Right cardiac atrium (tissue), 5 donors: ENCODE measurements at places on chromosomes 13 and 19.

GRCh38 chr13:71863254-71863865, 3.6 kb downstream of the DACH1 start:
- no peak for DNase-seq

GRCh38 chr19:54041969-54042606, 21.6 kb downstream of the VSTM1 start:
- no peak for DNase-seq

GRCh38 chr13:93942016-93942415, 537.5 kb downstream of the DCT start:
- DNase-seq: no peak

- peak; percentile 69 for DNase-seq
Observed at GRCh38 chr19:42270346-42271044, 1.4 kb downstream of the CIC start.

DNA sequence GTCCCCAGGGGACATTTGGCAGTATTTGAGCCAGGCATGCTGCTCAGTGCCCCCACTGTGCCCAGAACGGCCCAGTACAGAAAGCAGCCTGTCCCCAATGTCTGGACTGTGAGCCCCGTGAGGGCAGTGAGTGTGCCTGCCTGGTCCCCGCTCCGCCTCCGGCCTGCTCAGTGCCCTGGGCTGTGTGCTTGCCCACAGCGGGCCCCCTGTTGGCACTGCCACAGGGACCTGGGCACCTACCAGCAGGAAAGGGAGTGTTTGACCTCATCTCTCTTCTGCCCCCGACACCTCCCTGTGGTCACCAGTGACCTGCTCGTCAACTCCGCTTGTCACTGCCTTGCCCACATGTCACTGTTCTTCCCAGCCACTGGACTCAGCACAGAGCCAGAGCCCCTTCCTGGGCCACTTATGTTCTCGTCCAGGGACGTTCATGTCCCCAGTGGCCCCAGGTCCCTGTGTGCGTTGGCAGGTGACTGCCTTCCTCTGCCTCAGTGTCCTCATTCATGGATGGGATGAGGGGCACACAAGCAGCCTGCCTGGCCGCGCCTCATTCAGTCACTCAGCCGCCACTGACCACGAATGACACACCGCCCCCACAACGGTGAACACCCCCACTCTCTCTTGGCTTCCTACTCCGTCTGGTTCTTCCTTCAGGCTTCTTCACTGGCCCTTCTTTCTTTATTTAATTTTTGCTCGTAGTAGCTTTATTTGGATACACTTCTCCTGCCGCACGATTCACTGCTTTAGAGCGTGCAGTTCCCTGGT, 2.8 kb downstream of the FZR1 start:
- no peak for DNase-seq

GRCh38 chr19:29634423-29635130, 28.5 kb downstream of the POP4 start:
- DNase-seq: peak; percentile 68

DNA sequence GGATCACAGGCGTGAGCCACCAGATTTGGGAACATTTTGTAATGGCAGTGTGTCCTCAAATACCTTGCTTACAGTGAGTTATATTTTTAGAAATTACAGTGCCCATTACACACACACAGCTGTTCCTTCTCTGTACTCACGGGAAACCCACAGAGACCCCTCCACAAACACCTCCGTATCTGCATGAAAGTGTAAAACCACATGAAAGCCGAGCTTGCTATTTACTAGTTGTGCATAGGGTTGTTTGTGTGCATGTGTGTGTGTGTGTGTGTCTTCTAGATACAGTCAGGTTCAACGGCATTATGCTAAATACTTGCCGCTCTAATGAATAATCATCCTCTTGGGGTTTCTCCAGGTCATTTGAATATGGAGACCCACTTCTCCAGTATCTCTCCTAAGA, 22.3 kb upstream of the LILRA2 start:
- DNase-seq: no peak

DNA sequence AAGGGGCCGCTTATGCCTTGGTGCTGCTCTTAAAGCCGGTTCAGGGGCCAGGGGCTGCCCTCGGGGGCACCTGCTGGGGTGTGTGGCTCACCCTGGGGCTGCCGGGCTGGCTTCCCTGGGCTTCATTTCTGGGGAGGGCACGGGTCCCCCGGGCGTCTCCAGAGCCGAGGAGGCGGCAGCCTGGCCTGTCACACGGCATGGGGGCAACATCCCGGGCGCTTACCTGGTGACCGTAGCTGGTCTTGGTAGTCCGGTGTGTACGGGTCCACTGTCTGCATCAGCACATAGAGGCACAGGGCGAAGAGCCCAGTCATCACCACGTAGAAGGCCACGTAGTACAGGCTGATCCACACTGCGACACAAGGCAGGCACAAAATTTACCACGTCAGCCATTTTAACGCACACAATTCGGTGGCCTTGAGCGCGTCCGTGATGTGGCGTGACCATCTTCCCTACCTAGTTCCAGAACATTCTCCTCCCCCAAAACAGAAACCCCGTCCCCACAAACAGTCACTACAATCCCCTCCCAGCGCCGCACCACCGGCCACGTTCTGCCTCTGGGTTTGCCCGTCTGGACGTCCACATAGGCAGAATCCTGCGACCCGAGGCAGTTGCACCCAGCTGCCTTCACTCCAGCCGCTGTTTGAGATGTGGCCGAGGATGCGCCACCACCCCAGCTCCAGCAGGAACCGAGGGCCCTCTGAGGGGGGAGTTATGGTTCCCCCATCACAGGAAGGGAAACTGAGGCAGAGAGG, 3.2 kb downstream of the ATP4B start:
- DNase-seq: peak; percentile 26

DNA sequence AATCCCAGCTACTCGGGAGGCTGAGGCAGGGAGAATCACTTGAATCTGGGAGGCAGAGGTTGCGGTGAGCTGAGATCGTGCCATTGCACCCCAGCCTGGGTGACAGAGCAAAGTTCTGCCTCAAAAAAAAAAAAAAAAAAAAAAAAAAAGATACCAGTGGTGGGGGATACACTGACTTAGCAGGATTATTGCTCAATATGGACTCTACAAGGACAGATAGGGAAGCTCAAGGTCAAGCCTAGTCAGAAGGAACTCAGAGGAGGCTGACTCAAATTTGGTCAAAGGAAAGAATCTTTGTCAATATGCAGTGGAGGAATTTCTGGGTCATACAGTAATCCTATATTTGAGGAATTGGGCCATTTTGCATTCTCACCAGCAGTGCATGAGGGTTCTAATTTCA, 6.7 kb upstream of the DIAPH3 start:
- no peak for DNase-seq

DNA sequence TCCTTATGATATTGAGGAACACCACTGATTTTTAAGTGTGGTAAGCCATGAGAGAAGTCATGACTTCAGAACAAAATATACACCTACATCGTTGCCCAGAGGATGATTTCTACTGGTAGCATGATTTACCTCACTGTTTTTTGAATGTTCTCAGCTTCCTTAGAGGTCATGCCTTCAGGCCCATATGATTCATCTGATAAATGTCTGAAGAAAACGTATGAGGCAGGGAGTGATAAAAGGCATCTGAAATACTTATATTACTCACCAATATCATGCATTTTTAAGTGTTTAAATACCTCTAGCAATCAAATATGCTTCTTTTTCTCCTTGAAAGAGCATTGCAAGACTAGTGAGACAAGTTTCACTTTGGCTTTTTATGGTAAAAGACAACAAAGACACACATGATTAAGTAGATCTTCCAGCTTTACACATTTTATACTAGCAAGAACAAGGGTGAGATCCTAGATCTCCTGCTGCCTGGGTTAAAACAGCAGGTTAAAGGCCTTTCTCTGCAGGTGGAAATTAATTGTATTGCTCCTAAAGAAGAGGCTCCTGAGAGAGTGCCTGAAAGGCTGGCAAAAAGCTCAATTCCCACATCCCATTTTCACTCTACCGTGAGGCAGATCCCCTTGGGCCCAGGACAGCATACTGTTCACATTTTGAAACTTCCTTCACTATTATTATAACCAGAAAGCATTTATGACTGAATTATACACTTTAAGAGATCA, 432.4 kb downstream of the SLITRK1 start:
- no peak for DNase-seq

DNA sequence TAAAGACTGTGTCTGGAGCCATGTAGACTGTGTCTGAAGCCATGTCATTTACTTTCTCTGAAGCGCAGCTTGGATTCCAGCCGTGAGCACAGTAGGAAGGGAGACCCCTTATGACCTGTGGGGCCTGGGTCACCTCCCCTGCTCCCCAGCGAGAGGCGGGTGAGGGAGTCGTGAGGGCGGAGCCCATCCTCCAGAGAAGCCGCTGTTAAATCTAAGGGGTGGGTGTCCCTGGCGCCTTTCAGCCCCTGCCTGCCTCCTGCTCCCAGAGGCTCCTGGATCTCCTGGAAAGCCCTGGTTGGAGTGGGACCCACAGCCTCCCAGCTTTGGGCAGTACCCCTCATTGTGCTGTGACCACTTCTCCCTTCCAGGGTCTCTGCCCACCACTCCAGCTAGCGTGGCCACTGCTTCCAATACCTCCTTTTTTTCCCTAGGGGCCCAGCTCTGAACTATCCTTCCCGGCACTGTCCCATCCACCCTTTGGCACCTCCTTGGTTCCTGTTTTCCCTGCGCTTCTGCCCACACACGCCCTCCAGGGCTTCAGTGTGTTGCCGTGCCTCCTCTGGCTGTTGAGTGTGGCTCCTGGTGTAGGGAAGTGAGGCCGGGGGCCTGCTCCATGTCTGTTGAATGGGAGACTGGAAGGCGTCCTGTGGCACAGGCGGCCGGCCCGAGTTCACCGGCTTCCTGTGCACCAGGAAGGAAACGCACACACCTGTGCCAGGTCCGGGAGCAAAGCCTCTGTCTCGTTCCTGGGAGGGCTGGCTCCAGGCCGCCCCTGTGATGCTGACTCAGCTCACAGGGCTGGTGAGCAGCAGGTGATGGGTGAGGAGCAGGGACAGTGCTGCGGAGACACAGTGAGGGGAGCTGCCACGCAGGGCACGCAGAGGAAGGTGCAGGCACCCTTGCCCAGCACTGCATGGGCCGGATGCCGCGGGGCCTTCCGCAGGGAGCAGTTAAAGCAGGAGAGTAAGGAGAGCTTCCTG, 29.4 kb downstream of the ATP4B start:
- peak; percentile 29 for DNase-seq

- DNase-seq: no peak
Observed at GRCh38 chr13:75473468-75473867, 8.5 kb downstream of the TBC1D4 start.

GRCh38 chr13:68440874-68441273, 1210.7 kb upstream of the PCDH9 start:
- no peak for DNase-seq

- DNase-seq: no peak
Observed at GRCh38 chr13:111219950-111220349, 100.5 kb upstream of the TEX29 start.

GRCh38 chr13:25881971-25882451, 169.8 kb downstream of the SHISA2 start:
- no peak for DNase-seq
